Activated CD4-positive, alpha-beta T cell treated with anti-CD3 and anti-CD28 coated beads for 1 hour (primary cell): ENCODE measurements at places on chromosomes 5 and 9.

GRCh38 chr5:53970475-53970874 is 339.9 kb downstream of the ARL15 start:
- no peak for DNase-seq

DNA sequence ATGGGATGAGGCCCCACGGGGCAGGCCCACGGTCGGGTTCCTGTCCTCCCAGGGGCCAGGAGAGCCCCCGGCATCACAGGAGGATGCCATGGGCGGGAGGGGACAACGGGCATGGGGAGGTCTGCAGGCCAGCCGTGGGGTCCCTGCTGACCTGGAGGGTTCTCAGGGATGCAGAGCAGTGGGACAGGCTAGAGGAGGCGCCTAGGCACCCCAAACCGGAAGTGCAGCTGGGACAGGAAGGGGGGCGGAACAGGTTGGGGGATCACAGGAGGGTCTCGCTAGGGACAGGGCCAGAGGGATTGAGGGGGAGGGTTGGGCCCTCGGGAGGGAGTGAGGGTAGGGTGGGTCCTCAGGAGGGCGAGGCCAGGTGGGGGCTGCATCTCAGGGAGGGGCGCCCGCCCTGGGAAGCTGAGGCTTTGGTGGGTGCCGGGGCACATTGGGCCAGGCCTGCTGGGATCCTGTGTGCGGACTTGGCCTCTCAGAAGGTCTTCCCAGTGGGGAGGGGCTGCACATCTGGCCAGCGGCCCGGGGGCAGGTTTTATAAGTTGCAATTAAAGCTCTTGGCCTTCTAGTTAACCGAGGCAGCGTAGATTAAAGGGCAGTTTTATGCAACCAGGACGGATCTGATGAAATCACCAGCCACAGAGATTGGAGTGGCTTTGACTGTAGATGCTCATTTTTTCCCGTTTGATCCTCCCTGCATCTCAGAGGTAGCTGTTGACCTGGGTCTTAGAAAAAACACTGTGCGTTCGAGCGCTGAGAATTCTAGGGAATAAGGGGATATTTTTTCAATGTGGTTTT is 20.1 kb downstream of the NKD2 start:
- DNase-seq = no peak

DNA sequence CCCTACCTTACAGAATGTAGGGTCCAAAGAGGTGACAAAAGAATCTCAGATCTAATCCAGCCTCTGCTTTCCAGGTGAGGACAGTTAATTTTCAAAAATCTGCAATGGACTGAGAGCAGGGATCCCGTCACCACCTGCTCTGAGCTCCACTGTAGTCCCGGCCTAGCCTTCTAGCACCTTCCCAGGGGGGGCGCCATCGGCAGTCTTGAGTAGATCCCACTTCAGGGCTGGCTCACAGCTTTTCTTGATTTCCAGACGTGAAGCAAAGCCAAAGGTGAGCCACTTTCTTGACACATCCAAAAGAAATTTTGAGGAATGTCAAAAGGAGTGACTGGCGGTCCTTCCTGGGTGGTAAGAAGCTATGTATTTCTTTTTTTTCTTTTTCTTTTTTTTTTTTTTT is 114.1 kb downstream of the SYK start:
- DNase-seq = no peak

DNA sequence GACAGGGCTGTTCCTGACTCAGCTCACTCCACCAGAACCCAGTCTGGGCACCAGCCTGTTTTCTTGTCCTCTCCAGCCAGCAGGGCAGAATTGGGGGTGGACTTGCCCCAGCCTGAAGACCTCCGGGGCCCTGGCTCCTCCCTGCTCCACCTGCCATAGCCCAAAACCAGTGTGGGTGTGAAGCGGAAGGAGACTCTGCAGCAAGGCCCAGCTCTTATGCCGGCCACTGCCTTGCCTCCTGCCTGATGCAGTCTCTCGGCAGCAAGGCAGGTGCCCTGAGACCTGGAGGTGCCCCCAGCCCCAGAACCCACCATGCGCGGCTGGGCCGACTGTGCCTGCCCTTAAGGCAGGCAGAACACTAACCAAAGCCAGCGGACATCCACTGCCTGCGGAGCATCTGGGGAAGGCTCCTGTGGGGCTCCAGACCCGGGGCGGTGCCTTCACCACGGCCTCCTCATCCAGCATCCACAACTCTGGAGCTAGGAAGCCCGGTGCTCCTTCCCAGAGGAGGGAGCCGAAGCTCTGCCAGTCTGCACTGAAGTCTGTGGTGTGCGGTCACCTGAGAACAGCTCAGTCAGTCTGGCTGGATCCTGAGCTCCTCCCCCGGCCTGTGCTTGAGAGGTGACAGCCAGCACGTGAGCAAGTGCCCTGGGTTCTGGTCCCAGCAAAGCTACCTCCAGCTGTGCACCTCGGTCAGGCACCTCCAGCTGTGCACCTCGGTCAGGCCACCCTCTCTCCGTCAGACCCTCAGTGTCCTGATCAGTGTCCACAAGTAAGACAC is 116.7 kb downstream of the ADAMTS2 start:
- DNase-seq = no peak

GRCh38 chr5:20445326-20445860 is 457.4 kb upstream of the CDH18 start:
- no peak for DNase-seq

DNA sequence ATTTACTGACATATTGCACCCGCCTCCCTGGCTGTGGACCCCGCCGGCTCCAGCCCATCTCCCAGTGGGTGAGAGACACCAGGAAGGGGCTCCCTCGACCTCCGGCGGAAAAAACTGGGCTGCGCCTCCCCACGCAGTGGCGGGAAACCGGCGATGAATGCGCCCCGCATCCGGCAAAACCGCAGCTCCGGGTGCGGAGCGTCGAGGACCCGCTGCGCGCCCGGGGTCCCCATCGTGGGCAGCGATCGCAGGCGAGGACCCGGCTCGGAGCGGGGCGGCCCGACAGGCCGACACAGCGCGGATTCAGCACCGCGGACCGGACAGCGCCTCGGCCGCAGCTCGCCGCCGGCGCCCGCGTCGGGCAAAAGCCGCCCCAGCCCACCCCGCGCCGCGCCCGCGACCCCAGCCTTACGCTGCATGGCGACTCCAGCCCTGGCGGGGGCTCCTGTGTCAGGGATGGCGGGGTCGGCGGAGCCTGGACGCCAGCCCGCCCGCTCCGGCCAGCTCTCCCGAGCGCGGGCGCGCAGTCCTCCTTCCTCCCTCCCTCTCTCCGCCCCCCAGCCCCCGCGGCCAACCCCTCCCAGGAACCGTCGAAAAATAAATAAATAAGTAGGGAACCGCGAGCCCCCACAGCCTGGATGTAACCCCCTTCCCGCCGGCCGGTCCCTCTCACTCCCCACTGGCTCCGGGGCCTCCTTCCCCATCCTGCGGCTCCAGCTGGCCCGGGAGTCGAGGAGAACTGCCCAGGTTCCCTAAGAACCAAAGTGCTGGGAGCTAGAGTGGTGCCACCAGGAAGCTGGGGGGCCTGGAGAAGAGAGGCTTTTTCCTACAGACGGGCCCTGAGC is 3.1 kb downstream of the LHX3 start:
- DNase-seq = no peak

DNA sequence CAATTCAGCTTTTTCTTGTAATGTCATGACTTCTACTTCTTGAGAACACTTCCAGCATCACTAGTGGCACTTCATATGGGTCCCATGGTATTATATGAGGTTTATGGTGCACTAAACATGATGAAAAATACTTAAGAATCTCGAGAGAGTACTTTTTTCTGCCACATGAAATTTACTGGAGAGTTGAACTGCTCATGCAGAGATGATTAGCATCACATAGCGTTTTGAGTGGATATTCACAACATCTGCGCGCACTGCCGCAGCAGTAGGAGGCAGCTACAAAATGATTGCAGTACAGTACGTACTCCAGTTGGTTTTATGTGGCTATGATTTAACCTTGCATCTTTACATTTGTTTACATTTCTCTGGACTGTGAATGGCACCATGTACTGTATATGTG is 14.7 kb downstream of the RAD1 start:
- no peak for DNase-seq

GRCh38 chr5:92565673-92566072 is 1015.3 kb downstream of the NR2F1-AS1 start:
- no peak for DNase-seq

- no peak for DNase-seq
Observed at GRCh38 chr5:82374637-82375036, 96.5 kb upstream of the RPS23 start.

DNA sequence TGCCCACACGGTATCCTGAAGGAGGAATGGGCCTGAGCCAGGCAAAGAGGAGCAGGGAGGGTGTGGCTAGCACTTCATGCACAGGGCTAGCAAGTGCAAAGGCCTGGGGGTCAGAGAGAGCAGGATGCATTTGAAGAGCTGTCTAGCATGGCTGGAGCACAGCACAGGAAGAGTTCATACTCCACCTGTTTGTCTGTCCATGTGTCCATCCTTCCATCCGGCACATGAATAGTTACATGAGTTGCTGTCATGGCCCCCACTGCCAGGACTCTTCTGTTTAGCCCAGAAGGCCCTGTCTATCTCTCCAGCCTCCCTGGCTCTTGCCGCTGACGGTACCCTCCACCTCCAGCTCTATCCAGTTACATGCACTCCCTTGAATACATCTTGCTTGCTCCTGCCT is 17.1 kb downstream of the RGS3 start:
- DNase-seq = no peak

GRCh38 chr9:79673614-79674013 is 101.8 kb downstream of the TLE4 start:
- no peak for DNase-seq

- no peak for DNase-seq
Observed at GRCh38 chr9:7433508-7434292, 365.9 kb downstream of the DMAC1 start.

- DNase-seq = no peak
Observed at GRCh38 chr5:171544913-171545765, 125.7 kb downstream of the FGF18 start.

- DNase-seq = no peak
Observed at GRCh38 chr9:26462751-26463150, 429.9 kb downstream of the CAAP1 start.

DNA sequence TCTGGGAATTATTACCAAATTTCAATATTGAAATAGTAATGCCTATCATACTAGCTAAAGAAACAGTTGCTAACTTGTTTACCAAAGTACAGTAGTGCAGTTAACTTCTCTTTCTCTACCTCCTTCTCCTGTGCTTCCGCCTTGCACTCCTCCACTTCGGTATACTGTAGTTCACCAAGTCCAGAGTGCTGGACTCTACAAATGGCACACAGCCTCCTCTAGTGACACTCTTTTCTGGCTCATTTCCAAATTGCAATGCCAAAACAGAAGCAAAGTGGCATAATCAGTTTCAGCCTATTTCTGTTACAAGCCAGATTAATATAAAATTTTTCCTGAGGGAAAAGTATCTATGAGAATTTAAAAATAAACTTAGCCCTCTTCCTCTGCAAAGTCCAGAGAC is 86.0 kb upstream of the RASGRF2 start:
- no peak for DNase-seq

DNA sequence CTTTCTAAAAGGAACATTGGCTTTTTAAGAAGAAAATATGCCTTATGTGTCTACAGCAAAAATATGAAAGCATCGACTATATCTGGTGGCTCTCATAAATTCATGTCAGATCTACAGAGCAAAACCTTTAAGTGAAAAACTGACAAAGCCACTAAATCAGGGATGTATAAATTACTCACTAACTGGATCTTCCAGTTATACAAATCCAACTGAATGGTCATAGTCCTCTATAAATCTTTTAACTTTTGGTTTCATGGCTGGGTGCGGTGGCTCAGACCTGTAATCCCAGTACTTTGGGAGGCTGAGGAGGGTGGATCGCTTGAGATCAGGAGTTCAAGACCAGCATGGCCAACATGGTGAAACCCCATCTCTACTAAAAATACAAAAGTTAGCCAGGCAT is 29.2 kb upstream of the GZMA start:
- no peak for DNase-seq

GRCh38 chr5:67030289-67031056 is 166.1 kb downstream of the CD180 start:
- DNase-seq = no peak

DNA sequence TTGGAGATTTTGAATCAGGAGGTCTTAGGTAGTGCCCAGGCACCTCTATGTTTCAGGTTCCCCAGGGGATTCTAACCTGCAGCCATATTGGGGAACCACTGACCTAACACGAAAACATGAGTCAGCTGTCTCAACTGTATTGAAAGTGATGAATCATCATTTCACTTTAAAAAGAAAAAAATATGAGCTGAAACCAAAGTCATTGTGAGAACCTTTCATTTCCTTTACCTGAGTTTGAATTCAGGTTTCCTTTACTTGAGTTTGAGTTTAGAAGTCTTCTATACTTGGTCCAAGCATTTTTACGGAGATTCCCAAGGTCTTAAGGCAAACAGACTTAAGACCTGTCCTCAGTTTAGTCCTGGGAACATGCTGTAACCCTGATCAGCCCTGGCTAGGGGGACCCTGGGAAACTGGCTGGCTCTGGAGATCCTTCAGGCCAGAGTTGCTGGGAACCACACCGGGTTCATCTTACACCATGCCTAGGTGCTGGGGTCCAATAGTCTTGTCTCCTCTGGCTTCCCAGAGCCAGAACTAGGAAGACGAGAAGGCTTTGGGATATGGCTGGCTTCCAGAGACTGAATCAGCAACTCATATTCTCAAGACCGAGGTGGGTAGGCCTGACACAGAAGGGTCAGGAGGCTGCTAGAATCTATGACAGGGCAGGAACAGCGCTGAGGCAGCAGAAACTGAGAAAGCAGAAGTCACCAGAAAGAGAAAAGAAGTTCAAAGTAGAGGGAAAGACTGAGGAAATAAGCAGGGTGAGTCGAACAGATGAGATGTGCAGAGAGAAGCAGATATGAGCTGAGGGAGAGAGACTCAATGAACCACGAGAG is 16.4 kb upstream of the PDCD1LG2 start:
- DNase-seq = no peak

DNA sequence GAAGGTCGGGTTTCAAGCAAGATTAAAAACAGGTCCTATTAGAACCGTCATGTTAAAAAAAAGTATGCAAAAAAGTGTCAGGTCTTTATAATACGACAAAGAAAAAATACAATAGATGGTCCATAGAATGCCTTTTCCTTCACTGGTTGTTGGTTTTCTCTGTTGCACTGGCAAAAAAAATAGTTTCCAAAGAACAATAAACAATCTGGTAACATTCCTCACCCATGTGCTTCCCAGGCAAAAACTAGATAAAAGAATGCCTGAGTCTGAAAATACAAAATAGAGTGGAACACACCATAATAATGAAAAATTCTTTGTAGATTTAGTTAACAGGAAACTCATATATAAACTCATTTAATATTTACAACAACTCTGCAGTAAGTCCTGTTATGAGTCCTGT is 590.0 kb upstream of the DMAC1 start:
- no peak for DNase-seq

DNA sequence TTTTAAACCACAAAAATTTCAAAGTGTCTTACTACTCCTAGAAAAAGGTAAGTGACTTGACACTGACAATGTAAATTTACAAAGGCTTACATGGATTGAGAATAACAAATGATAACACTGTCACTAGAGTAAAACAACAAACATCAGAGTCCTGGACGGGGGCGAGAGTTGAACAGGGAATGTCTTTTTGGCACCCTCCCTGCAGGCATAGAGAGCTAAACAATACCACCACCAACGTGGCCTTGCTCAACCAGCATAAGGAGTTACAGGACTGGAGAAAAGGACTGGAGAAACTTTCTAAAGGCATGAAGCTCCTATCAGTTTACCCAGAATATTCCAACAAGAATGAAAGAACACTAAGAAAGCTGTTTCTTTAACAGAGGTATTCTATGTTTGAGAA is 55.3 kb downstream of the PTBP3 start:
- DNase-seq = no peak

- DNase-seq = no peak
Observed at GRCh38 chr9:29625292-29625731, 2052.0 kb upstream of the C9orf72 start.
